ENCODE measurements at places on chromosomes 2 and 18. TPM values are rescaled to one million over a fixed set of nuclear protein-coding genes. Genes with fewer than 3 reads are reported as not detected.

Gene REG3G
- not detected for total RNA-seq

Gene CLEC4F
- total RNA-seq: 0.22 TPM

Gene NYAP2
- total RNA-seq: not detected

Gene KLHL14
- 0.23 TPM for total RNA-seq

Gene POMC
- 1.6 TPM for total RNA-seq

Gene HNMT
- 62.3 TPM for total RNA-seq

Gene ZBTB7C
- total RNA-seq: 11.9 TPM

Gene MC2R
- not detected for total RNA-seq

Gene MAB21L4
- 0.23 TPM for total RNA-seq

Gene NEU4
- total RNA-seq: 0.84 TPM

Gene LCT
- not detected for total RNA-seq

GRCh38 chr2:74858281-74858680 lies 24.4 kb downstream of the HK2 start:
- H3K36me3 ChIP-seq: no peaks in the 10 kb centered on the region
- no peak for DNase-seq
- H3K4me3 ChIP-seq: no peak overlapping the region
- H3K4me1 ChIP-seq: peaks cover 10% of the 10 kb centered on the region

DNA sequence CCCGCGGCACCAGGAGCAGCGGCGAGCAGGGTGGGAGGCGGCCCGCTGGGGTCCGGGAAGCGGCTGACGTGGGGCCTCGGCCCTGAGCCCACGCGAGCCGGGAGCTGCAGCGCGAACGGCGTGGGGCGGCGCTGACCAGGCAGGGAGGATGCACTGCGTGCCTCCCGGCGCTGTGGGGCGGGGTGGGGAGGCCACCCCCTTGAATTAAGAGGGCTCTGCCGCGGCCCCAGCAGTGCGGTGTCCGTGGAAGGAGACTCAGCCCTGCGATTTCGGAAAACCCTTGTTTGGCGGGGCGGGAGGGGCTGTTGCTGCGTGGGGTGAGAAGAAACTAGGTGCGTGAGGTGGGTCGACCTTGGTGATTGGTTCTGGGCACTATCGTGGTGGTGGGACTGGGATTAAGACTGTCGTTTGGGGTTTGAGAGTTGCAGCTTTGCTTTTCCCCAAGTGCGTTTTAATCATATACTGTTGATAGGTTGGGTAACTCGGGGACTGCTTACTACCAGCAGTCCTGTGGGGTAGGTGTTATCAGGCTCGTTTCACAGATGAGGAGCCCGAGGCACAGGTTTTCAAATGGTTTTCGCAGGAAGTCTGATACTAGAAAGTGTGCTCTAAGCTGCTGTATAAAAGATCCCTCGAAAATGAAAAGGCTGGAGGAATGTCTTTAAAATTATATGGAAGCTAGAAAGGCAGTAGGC lies 722 bp downstream of the ACSL3 start:
- H3K27ac ChIP-seq: peak overlapping the region; percentile 93
- peak overlapping the region; percentile 80 for H3K4me3 ChIP-seq
- H3K36me3 ChIP-seq: no peaks in the 10 kb centered on the region
- H3K4me1 ChIP-seq: peaks cover 13% of the 10 kb centered on the region

- no peaks in the 10 kb centered on the region for H3K4me1 ChIP-seq
- no peak overlapping the region for H3K27ac ChIP-seq
- no peaks in the 10 kb centered on the region for H3K27me3 ChIP-seq
- DNase-seq: no peak
- no peak overlapping the region for H3K4me3 ChIP-seq
Observed at GRCh38 chr2:232731470-232731869, 34.3 kb downstream of the GIGYF2 start.

DNA sequence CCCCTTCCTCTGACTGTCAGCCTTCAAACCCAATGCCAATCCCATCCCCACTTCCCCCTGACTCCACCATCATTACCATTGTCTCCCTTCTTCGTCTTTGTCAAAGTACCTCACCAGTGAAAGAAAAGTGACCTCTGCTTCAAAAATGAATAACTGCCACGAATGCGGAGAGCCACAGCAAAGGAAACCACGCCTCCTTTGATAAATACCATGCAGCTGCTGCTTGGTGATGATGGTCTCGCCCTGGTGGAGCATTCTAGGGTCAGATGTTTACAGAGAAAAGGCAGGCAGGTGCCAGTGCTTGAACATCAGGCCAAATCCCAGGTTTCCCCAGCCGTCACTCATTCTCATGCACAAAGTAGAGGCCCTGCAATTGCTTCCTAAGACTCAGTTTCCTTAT lies 162.2 kb downstream of the BCL11A start:
- no peak for DNase-seq
- no peaks in the 10 kb centered on the region for H3K27me3 ChIP-seq
- H3K36me3 ChIP-seq: no peaks in the 10 kb centered on the region

DNA sequence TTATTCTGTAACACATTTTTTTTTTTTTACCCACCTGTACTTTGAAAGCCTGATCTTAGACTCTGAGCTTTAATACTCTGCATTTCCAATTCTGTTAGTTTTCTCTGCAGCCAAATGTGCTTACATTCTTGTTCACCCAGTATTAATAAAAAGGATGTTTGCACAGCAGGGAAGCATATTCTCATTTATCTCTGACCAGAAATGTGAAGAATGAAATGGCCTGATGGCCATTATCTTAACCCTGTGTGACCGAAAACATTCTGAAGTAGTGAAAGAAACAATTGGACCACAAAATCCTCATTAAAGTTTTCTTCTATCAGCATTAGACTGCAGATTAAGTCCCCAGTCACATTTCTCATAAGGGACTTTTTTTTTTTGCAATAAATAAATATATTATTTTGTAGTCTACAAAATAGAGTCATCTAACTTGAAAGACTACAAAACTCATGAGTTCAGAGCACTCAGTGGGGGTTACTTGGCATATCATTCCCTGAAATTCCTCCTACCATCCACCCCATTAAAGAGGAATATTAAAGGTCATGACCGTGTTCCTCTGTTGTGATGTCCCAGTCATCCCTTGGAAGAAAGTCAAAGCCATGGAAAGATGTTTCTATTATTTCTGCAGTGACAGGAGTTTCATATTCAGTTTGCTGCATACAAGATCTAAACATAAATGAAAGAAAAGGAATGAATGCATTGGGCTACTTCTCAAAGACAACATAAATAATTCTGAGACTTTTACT lies 364.4 kb downstream of the RND3 start:
- no peak for DNase-seq
- H3K36me3 ChIP-seq: no peaks in the 10 kb centered on the region
- no peaks in the 10 kb centered on the region for H3K4me1 ChIP-seq
- no peak overlapping the region for H3K4me3 ChIP-seq
- H3K27ac ChIP-seq: no peak overlapping the region
- no peaks in the 10 kb centered on the region for H3K27me3 ChIP-seq

GRCh38 chr2:169834401-169834800 lies 7.1 kb downstream of the UBR3 start:
- no peak for DNase-seq
- H3K4me1 ChIP-seq: peaks cover 11% of the 10 kb centered on the region
- H3K27ac ChIP-seq: no peak overlapping the region
- no peak overlapping the region for H3K4me3 ChIP-seq

DNA sequence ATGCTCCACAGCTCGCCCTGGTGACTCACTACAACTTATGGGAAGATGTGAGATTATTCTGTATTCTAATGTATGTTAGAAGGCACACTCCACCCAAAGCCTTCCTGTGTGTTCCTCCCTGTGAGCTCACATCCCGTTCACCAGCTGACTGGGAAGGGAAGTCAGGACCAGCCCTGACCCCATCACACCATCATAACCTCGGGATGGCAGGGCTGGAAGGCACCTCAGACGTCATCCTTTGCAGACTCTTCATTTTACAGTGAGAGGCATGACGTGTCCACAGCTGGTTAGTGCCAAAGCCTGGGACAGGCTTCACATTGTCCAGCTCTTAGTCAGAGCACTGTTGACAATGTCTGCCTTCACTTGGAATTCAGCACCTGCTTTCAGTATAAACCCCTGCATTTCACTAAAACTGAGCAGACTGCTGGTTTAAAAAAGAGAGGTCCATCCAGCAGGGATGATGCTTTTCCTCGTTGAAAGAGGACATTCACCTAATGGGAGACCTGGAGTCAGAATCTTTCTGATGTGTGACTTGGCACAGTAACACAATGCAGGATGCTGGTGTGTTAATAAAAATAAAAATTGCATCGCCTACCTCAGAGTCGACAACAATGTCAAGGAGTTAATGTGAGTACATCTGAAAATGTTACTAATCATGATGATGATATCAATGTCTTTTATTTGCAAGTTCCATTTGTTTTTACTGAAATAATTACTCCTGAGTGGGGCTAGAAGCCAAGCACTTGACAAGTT lies 418.0 kb upstream of the TNP1 start:
- no peak for DNase-seq
- H3K36me3 ChIP-seq: no peaks in the 10 kb centered on the region
- no peaks in the 10 kb centered on the region for H3K27me3 ChIP-seq

DNA sequence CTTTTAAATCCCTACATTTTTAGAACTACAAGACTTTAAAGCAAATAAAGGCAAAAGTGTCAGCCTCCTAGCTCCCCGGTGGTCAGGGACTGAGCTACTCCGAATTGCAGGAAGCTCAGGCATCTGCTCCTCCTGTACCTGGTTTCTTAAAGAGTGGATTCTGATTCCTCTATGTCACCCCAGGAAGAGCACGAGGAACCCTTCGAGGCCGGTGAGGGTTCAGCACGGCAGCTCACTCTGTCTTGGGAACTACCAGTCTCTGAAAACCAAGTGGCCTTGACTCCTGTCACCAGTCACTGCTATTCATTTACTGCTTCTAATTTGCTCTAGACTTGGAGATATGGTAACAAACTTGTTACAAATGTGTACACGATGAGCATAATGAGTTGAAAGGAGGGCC lies 2.3 kb downstream of the PER2 start:
- H3K4me3 ChIP-seq: no peak overlapping the region
- no peak for DNase-seq
- peaks cover 10% of the 10 kb centered on the region for H3K4me1 ChIP-seq
- no peaks in the 10 kb centered on the region for H3K36me3 ChIP-seq
- H3K27ac ChIP-seq: peak overlapping the region; percentile 90

- H3K27ac ChIP-seq: no peak overlapping the region
- no peaks in the 10 kb centered on the region for H3K36me3 ChIP-seq
- H3K4me1 ChIP-seq: peaks cover 1% of the 10 kb centered on the region
- no peak overlapping the region for H3K4me3 ChIP-seq
- DNase-seq: no peak
Observed at GRCh38 chr2:232463701-232464543, 8.0 kb downstream of the ALPI start.

DNA sequence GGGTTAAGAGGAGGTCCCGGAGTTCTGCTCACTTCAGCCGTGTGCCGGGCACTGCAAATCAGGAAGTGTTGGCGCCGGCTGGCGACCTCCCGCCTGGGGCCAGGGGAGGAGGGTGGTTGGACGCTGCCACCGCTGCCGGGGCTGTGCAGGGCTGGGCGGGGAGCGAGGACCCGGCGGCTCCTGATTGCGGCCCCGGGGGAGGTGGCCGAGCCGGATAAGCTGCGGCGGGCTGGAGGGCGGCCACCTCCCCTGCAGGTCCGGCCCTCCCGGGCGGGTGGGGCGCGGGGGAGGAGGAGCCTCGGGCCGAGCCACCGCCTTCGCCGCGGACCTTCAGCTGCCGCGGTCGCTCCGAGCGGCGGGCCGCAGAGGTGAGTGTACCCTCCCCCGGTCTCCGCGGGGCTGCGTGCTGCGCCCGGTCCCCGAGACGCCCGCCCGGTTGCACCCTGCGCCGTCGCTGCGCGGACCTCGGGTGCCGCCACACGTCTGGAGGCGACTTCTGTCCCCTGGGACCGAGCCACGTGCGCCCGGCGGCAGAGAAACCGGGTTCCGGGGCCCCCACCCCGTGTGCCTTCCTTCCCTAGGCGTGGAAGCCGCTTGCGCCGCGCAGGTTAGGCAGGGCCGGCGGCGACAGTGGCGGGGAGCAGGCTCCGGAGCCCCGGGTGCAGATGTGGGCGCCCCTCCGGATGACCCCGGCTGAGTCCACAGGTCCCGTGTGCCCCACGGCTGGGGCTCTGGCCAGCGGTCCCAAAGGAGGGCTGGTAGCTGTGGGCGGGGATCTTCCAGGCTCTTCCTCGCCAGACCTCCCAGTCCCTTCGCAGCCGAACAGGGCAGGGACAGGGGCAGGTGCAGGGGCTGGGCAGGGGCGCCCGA lies at the start of gene STEAP3:
Gene STEAP3 (plus strand): TSS at position 314 of the 870 bp plus-strand sequence. CDS start 7,179 bp downstream, outside the sequence.
- peak; percentile 59 for DNase-seq
- no peaks in the 10 kb centered on the region for H3K27me3 ChIP-seq
- H3K36me3 ChIP-seq: no peaks in the 10 kb centered on the region
- H3K4me3 ChIP-seq: peak within 1 kb of the TSS; percentile 43

DNA sequence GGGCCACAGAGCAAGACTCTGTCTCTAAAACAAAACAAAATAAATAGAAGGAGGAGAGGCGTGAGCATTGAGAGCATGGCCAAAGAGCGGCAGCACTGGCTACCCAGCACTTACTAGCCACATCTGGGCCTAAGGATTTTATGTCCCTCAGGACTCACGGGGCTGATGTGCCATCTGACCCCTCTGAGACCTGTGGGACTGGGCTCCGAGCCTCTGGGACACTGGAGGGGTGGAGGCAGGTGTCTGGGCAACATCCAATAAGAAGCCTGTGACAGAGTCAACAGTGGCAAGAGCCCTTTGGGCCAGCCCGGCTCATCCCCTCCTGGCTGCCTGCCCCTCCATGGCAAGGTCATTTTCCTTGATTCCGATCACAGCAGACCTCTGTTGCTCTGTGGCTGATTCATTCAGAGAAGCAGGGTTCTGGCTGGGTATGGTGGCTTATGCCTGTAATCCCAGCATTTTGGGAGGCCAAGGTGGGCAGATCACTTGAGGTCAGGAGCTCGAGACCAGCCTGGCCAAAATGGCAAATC lies 60.7 kb downstream of the RRM2 start:
- no peak overlapping the region for H3K4me3 ChIP-seq
- H3K4me1 ChIP-seq: no peaks in the 10 kb centered on the region
- H3K36me3 ChIP-seq: no peaks in the 10 kb centered on the region
- no peak overlapping the region for H3K27ac ChIP-seq
- no peaks in the 10 kb centered on the region for H3K27me3 ChIP-seq

DNA sequence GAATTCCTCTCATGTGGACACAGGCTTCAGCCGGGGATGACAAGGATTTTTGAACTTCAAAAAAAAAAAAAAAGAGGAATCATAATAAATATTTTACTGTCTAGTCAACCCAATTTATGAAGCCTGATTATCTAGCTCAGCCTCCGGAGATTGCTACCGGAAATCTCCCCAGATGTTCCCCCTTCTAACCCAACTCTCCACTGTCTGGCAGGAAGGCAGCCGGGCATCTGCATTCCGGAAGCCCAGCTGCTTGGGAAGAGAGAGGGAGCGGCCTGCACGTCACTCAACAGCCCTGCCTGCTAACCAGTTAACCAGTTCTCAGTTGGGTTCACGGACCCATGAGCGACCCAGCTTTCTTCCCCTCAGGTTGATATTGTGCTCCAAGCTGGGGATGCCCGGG lies 87.2 kb upstream of the POU3F3 start:
- DNase-seq: no peak
- no peak overlapping the region for H3K27ac ChIP-seq
- H3K36me3 ChIP-seq: no peaks in the 10 kb centered on the region
- H3K4me3 ChIP-seq: no peak overlapping the region

All from ovary (tissue), 10 donors.